GM23248 (cell line): ENCODE measurements at places on chromosomes 5 and 9.
A peak's percentile ranks its signal among the peaks of the same experiment; 100 is the strongest.

- DNase-seq, result peak; percentile 99
These were observed 38.1 kb upstream of the STARD4 start for GRCh38 chr5:111550282-111551020.

- no peak for DNase-seq
These were observed 481.1 kb upstream of the RORB start for GRCh38 chr9:74016004-74016403.

- peak; percentile 91 for DNase-seq
These were observed 2.2 kb upstream of the CCDC125 start for GRCh38 chr5:69334793-69335268.

DNA sequence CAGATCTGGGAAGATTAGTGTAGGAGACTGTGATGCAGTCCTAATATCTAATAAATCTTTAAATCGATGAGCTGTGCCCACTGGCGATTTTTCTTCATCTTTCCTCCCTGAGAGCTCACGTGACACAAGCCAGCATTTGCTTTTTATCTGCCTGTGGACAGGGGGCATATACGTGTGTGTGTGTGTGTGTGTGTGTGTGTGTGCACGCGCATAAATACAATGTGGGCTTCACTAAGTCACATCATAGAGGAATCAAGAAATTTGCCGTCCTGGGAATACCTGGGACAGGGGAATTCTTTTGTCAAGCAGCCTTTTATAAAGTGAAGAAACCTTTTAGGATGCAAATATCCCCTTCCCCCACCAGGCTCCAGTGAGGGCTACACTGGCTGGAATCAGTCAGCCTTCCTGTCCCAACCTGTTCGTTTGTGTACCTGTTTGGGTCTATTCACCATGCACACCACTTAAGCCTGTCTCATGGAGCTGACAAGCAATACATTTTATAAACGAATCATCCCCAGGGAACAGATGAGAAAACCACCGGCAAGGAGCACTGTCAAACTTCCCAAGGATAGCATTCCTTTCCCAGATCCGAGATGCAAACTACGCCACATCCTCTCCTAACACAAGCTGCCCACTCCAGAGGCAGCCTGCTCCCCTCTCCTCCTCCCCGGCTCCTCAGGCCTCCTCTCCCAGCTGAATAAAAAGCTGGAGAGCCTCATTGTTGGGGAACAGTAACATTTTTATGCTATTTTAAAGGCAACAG is 2.7 kb downstream of the EPB41L4B start:
- DNase-seq, result no peak

- peak; percentile 48 for DNase-seq
These were observed 84.9 kb downstream of the PRELID2 start for GRCh38 chr5:145750199-145750598.

GRCh38 chr5:80755626-80756025 is 100.8 kb upstream of the DHFR start:
- DNase-seq, result no peak

DNA sequence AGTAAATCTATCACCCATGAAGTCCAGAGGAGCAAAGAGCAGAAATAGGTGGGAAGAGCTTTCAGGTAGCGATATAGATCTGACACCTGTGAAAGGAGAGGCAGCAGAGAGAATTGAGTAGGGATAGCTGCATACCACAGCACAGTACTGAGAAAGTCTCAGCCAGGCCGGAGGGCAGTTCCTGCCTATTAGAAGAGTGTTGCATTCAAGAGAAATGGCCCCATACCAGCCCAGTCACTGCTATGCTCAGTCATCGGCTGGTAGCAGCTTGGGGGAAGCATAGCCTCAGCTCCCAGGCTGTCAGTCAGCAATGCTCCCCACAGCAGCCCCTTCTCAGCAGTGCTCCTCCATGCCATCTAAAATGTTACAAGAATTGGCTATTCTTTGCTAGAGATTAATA is 285.1 kb upstream of the CDH6 start:
- DNase-seq, result peak; percentile 4

DNA sequence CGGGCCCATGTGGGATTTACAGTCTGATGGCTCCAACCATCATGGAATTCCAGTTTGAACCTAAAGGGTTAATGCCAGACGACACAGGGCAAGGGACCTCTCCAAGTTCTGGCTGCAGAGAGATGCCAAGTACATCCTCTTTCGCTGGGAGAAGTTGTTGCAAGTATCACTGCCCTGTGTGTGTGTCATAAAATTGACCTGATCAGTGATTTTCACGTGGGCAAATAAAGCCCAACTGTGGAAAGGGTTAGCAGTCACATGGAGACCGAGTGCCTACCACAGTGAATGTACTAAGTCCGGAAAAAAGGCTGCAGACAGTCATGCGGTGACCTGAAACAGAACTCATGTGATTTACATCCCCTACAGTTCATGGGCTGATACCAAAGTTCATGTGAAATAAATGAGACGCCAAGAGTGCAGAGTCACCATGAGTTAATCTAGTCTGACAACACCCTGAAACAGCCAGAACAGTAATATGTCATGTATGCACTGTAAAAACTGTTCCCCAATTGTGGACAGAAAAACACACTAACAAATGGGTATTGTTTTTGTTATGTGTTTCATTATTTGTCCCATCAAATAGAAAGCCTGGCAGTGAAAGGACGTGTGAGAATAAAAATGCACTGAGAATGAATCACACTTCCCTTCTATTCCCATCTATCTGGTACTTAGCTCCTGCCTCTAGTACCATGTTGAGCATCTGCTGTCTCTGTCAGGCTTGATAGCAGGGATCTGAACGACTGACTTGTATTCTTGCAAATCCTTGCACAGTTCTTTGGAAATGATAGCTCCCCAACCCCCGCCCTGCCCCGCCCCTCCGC is 115.7 kb downstream of the SUSD1 start:
- DNase-seq, result peak; percentile 89

DNA sequence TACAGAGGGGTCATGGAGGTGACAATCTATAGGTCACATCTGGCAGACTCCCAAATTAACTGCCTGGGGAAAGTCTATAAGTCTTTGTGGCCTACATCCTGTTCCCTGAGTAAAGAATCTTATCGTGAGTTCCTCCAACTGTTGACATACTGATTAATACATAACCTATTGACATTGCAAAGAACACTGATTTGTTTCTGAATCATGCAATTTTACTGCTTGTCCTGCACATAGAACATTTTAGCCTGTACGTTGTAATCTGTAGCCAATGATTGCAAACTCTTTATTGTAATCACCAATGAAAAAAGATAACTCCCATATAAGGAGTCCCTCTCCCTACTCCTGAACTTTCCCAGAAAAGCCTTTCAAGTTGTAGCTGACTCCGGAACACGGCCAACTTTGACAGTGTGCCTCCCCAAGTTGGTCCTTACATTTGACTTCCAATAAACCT is 18.8 kb upstream of the OR2K2 start:
- DNase-seq, result no peak

DNA sequence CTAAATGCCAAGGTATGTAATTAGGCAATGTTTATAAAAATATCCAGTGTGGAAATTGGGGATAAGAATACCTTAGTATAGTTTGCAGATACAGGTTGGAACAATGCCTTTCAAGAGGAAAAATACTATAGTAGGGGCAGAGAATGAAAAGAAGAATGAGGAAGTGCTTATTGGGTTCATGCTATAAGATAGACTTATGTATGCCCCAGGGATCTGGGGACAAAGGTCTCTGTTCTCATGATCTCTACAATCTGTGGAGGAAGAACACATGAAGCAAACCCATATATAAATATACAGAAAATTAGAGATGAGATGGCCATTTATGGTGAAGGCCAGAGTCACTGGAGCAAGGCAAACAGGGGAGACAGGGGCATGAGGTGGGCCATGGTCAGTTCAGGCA is 106.5 kb upstream of the DAB2 start:
- DNase-seq, result no peak

GRCh38 chr5:116032991-116033390 is 719 bp downstream of the ARL14EPL start:
- no peak for DNase-seq

DNA sequence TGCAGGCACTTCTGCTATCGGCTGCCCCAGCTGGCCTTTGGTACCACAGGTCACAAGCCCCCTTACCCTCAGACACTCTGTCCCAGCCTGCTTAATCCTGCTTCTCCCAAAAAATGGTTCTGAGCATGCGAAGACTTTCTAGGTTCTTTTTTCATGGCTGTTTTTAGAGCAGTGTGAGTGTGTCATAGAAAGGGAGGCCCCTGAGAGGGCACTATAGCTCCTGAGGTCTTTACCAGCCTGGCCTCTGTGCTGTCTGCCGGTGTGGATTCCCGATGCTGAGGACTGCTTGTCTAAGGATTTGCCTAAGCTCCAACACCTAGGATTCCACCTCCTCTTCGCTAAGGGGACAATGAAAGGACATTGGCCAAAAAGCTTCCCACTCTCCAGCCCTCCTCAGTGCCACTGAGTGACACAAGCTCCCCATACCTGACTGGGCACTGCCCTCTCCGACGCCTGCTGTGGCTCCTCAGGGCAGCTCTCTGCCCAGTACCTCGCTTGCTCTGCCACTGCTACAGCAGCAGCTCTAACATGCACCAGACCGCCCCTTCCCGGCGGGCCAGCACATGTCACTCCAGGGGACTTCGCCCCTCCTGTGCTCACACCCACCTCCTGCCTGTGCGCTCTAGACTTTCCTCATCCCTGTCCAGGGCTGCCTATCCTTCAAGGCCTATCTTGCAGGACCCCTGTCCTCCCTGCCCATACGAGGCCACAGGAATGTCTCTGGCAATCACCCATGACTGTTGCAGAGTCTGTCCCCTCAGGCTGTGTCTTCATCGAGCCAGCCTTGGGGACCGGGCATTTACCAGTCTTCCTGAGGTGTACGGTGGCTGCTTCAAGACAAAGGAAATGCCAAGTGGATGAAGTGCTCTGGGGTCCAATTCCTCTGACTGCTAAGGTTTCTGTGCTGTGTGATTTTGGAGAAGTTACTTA is 21.0 kb downstream of the MACROH2A1 start:
- DNase-seq, result no peak
